ENCODE measurements at places on chromosomes 7 and 10.

- no peak for DNase-seq
These were observed 89.5 kb downstream of the VPS41 start for GRCh38 chr7:38819463-38819862.

DNA sequence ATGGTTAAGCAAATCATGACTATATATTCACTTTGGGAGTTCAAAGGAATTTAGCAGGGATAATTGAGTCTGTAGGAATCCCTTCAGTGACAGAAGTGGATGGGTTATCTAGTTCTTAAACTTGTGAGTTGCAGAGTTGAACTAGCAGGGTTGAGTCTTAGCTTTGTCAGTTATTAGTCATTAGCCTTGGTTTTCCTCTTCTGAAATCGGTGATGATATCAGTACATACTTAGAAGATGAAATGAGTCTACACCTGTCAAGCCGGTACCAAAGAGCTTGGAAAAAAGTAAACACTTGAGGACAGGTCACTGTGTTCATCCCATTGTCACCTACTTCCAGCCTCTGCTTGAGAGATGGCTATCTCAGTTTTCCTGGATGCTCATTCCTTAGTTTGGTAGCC, 73.5 kb downstream of the BUB3 start:
- no peak for DNase-seq

DNA sequence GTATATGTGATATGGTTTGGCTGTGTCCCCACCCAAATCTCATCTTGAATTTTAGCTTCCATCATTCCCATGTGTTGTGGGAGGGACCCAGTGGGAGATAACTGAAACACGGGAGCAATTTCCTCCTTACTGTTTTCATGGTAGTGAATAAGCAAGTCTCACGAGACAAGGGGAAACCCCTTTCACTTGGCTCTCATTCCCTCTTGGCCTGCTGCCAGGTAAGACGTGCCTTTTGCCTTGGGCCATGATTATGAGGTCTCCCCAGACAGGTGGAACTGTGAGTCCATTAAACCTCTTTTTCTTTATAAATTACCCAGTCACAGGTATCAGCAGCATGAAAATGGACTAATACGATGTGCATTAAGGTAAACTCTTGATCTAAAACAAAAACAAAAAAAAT, 357.1 kb upstream of the AOAH start:
- no peak for DNase-seq

GRCh38 chr10:89074120-89074519, 83.5 kb downstream of the FAS start:
- DNase-seq, result no peak

GRCh38 chr10:80437227-80437626, 16.9 kb upstream of the TSPAN14 start:
- no peak for DNase-seq

GRCh38 chr7:12968836-12969422, 281.5 kb downstream of the ARL4A start:
- DNase-seq, result no peak
